ENCODE measurements at places on chromosomes 5 and 9. TPM values are rescaled to one million over a fixed set of nuclear protein-coding genes. Genes with fewer than 3 reads are reported as not detected.
A peak's percentile ranks its signal among the peaks of the same experiment; 100 is the strongest.

- DNase-seq, result peak; percentile 5
Observed at GRCh38 chr9:114098021-114098935, 814 bp downstream of the KIF12 start.

GRCh38 chr5:146039420-146039819 is 66.0 kb downstream of the PLAC8L1 start:
- DNase-seq, result no peak

Gene PPP3R2
- total RNA-seq, result not detected

Gene ANKDD1B
- 0.61 TPM for total RNA-seq

DNA sequence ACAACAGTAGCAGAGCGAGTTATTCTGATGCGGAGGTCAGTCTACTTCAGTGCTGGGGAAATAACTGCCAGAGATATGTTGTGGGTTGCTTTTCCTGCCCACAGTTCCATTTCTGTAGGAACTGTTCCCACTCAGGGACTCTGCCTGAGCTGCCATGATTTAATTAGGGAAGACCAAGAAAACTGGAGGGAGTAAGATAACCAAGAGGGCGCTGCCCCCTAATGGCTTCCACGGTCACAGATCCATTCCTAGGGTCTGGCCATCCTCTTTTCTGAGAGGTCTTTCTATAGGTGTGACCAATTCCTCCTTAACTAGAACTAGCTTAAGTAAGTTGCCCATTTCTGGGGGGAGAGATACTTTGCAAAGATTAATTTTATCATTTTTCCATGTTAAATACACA is 125.9 kb downstream of the APBA1 start:
- no peak for DNase-seq

Gene GFPT2
- total RNA-seq, result 1.00 TPM

Gene IFNA17
- not detected for total RNA-seq

Gene C9orf43
- 0.86 TPM for total RNA-seq

GRCh38 chr9:108698231-108698630 is 157.6 kb downstream of the ACTL7B start:
- DNase-seq, result no peak

DNA sequence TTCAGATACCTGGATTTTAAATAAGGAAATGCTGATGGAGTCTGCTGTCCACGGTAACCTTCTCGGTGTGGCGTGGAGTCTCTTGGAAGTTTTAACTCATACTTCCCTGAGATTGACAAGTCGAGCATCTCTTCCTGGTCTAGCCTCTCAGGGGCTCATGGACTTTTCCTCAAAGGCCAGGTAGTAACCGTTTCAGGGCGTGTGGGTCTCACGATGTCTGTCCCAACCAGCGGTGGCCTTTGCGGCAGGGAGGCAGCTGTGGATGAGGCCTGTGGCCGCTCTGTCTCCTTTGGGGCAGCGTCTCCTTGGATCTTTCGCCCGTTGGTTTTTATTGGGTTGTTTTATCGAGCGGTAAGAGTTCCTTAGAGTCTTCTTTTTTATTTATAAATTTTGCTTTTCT is 32.8 kb downstream of the CEP72 start:
- DNase-seq, result no peak

DNA sequence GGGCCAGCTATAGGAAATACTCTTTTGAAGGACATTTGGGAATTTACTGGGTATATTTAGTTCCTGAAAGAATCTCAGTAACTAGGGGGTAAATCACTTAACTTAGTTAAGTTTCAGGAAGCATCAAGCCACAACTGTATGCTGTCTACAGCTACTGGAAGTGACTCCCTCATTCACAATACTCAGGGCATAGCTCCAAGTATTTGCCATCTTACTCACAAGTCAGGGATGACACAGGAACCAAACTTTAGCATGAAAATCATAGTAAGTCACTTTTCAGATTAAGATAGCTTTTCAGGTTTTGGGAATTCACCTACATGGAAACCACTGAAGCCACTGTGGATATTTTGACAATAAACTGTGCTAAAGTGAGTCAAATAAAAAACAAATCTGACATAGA is 242.4 kb upstream of the ATP10B start:
- no peak for DNase-seq

DNA sequence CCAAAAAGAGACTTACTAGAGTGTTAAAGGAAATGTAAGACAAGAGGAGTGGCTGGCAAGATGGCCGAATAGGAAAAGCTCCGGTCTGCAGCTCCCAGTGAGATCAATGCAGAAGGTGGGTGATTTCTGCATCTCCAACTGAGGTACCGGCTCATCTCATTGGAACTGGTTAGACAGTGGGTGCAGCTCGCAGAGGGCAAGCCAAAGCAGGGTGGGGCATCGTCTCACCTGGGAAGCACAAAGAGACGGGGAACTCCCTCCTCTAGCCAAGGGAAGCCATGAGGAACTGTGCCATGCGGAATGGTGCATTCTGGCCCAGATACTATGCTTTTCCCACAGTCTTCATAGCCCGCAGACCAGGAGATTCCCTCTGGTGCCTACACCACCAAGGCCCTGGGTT is 308.7 kb downstream of the AGTPBP1 start:
- DNase-seq, result no peak

DNA sequence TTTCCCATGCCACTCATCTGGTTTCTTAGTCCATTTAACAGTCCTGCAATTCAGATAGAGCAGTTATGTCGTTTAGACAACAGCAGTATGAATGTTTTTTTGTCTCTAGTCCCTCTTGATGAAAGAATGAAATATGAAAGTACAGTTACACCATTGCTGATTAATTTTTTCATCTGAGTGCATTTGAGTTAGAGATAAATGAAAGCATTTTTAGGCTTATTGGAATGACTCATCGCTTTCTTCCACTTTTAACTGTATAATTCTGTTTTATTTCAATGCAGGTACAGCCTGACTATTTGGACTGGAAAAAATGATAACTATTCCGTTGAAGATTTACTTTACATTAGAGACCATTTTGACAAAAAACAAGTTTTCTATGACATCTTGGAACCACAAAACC is 28.7 kb downstream of the ANKRD34B start:
- no peak for DNase-seq

Gene BARHL1
- total RNA-seq, result not detected

- no peak for DNase-seq
Observed at GRCh38 chr5:83342465-83342864, 129.1 kb upstream of the VCAN start.

Gene FAM221B
- total RNA-seq, result not detected

DNA sequence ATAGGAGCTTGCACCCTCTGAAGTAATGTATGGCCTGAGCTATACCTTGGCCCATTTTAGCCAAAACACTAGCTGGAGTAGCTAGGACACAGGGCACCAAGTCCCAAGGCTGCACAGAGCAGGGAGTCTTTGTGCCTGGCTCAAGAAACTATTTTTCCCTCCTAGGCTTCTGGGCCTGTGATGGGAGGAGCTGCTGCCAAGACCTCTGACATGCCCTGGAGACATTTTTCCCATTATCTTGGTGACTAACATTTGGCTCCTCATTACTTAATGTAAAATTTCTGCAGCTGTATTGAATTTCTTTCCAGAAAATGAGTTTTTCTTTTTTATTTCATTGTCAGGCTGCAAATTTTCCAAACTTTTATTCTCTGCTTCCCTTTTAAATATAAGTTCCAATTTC is 1099.2 kb downstream of the CDH18 start:
- no peak for DNase-seq

Gene MYOZ3
- not detected for total RNA-seq

DNA sequence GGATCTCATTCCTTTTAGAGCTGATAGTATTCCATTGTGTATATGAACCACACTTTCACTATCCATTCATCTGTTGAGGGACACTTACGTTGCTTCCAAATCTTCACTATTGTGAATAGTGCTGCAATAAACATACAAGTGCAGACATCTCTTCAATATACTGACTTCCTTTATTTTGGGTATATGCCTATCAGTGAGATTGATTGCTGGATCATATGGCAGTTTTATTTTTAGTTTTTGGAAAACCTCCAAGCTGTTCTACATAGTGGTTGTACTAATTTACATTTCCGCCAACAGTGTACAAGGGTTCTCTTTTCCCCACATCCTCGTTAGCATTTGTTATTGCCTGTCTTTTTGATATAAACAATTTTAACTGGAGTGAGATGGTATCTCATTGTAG is 33.8 kb upstream of the LECT2 start:
- DNase-seq, result no peak

- DNase-seq, result peak; percentile 46
Observed at GRCh38 chr5:81779125-81779915, 28.4 kb upstream of the SSBP2 start.

GRCh38 chr9:6640268-6641051 is 5.1 kb downstream of the GLDC start:
- no peak for DNase-seq

Gene FBP2
- not detected for total RNA-seq

- no peak for DNase-seq
Observed at GRCh38 chr9:114304416-114305188, 18.3 kb upstream of the ORM1 start.

GRCh38 chr9:77305622-77306400 is 128.5 kb downstream of the VPS13A start:
- DNase-seq, result no peak
